Activated CD4-positive, alpha-beta T cell treated with anti-CD3 and anti-CD28 coated beads, Interleukin-10, Interleukin-2, amounts not matched to agents 100 ng/mL and 50 ng/mL, durations not matched to agents 16 hours and 8 hours (primary cell): ENCODE measurements at places on chromosomes 1 and 21.

DNA sequence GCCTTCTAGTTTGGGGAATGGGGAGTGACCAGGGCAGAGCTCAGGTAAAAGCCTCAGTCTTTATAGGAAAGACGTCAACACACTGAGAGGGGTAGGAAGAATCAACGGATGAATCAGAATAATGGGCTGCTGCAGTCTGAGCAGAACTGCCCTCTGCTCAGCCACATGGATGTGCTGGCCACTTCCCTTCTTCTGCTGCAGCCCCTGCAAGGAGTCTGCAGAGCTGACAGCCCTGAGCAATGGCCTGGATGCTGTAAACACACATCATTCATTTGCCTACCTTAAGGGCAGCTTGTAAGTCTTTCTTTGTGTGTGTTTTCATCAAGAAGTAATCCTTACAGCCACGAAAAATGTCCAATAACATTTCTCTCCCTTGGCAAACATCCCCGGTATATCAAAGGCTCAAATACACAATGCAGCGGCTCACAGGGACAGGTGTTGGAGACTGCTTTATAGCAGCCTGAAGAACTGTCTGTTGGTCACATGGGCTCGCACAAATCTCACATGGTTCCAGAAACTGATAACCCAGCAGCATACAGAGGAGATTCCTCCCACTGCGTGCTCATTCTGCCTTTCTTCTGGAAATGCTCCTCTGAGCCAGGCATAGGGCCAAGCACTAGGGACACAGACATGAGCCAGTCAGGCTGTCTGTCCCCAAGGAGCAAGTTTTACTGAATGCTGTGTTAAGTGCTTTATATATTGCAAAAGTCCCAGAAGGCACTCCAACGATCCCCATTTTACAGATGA is 110.1 kb downstream of the HMGB4 start:
- no peak for DNase-seq

- no peak for DNase-seq
Observed at GRCh38 chr1:20115479-20115878, 3.9 kb downstream of the PLA2G2D start.

DNA sequence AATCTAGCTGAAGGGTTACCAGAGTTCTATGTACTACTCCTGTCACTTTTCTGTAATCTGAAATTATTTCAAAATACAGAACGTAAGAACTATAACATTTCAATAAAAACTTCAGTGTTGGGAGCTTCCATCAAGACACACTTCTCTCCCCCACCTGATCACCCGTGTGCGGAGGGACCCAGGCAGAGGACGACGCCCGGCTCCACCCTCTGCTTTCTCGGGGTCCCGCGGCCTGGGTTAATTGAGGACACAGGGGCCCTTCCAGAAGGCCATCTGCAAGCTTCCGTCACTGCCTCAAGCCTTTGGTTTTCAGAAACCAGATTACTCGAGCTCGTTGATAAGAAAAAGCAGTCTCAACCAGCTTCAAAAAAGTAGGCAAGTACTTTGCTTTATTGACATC is 27.8 kb downstream of the RIPK4 start:
- DNase-seq = no peak

GRCh38 chr1:46568461-46568891 is 17.0 kb upstream of the KNCN start:
- no peak for DNase-seq

DNA sequence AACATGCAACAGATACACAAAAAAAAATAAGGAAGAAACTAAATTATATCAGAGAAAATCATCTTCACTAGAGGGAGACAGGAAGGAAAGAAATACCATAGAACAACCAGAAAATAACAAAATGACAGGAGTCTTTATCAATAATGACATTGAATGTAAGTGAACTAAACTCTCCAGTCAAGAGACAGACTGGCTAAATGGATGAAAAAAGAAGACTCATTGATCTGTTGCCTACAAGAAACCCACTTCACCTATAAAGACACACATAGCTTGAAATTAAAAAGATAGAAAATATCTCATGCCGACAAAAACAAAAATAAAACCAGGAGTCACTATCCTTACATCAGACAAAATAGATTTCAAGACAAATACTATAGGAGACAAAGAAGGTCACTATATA is 593.1 kb upstream of the USP24 start:
- DNase-seq = no peak

GRCh38 chr1:113201560-113201959 is 128.6 kb downstream of the LRIG2 start:
- DNase-seq = no peak

DNA sequence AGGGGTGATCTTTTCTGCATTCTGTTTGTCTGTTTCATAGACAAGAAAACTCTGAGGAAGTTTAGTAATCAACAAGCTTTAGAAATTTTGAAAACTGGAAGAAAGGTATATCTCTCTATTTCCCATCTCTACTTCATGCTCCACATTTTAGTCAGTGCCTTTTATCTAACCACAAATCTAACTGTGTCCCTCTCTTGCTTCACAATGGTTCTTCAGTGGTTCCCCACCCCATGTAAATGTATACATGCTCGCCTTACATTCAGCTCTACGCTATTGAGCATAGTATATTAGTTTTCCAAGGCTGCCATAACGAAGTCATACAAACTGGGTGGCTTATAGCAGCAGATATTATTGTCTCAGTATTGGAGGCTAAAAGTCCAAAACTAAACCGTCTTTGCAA is 14.4 kb upstream of the SAMSN1 start:
- peak; percentile 36 for DNase-seq

DNA sequence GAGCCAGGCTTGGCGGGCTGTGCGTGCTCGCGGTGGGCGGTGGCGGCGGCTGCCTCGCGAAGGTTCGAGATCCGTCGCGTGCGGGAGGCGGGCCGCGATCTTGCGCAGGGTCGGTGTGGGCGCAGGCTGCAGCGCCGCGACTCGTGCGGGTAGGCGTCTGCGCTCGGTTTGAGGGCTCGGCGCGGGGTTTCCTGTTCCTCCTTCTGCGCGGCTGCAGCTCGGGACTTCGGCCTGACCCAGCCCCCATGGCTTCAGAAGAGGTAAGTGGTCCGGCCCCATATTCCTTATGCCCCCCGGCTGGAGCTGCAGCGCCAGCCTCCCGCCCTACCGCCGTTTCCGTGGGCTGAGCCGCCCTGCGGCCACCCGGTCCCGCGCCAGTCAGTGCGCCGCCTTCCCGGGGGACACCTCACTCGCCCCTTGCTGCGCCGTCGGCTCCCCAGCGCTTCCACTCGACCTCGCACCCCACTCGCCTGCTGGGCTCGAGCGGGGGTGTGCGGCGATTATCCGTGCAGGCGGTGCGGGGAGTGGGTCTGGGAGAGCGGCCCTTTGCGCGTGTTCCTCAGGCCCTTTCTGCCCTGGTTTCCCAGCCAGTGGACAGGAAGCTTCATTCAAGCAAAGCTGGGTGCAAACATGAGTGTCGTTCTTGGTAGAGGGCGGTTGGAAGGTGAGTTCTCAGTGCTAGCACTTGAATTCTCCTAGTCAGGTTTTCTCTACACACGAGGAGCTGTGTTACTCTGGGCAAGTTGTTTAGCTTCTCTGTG is at the start of gene CACYBP:
TSS of gene CACYBP (plus strand) at position 12 of the 761 bp plus-strand sequence. CDS start at position 246, 234 bp downstream.
- peak; percentile 37 for DNase-seq

- DNase-seq = no peak
Observed at GRCh38 chr21:42234041-42234440, 15.1 kb downstream of the ABCG1 start.

DNA sequence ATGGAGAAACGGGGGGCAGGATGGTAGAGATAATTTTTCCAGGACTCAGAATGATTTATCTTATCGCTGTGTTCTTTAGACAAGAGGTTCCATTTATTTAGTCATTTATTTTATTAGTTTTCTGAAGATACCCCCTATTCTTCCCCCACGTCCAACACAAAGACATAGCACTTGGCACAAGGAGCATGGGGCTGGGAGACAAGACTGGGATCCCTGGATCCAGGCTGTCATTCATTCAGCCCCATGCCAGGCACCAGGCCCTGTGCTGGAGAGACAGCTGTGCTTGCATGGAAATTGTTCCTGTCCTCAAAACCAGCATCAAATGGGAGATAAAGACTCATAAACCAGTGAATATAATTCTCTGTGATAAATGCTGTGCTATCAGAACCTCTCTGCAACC is 27.1 kb upstream of the PLXNA2 start:
- no peak for DNase-seq

- DNase-seq = no peak
Observed at GRCh38 chr1:175163702-175164101, 28.9 kb downstream of the KIAA0040 start.

GRCh38 chr1:20184997-20185833 is 681 bp upstream of the UBXN10 start:
- DNase-seq = peak; percentile 87

DNA sequence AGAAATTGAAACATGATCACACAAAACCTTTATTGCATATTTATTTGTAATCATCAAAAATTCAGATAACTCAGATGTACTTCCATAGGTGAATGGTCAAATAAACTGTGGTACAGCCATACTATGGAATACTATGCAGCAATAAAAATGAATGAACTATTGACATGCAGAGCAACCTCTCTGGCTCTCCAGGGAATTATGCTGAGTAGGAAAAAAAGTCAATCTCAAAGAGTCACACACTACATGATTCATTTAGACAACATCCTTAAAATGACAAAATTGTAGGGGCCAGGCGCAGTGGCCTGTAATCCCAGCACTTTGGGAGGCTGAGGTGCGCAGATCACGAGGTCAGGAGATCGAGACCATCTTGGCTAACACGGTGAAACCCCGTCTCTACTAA is 104.0 kb downstream of the TPR start:
- DNase-seq = no peak

DNA sequence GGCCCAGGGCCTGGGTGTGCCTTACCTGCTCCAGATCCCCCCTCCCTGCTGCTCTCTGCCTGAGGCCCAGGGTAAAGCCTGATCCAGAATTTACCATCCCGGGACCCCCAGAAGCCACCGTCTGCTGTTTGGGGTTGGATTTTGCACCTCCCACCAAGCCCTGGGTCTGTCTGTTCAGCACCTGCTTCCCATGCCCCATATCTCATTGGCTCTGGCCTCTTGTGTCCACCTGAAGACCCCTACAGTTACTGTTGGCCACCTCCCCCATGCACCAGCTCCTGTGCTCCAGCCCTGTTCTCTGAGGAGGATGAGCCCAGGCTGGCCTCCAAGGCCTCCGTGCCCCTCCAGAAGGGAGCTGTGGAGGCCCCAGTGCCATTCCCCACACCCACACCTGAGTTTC is 113.9 kb downstream of the GRIK3 start:
- no peak for DNase-seq

DNA sequence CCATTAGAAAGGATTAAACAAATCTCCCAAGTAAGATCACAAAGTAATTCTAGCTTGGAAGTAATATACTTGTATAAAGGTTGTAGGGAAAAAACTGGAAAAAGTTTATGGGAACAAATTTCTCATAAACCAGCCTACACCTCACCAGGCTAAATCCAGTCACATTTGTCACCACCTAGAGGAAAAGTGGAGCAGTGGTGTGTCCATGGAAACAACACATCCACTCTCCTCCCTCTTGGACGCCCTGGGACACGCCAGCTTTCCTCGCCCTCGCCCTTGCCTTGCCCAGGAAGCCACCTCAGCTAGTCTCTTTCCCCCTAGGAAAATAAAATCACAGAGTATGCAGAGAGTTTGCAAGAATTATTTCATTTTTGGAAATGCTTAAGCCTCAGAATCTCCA is 2.2 kb downstream of the PALMD start:
- DNase-seq = no peak

DNA sequence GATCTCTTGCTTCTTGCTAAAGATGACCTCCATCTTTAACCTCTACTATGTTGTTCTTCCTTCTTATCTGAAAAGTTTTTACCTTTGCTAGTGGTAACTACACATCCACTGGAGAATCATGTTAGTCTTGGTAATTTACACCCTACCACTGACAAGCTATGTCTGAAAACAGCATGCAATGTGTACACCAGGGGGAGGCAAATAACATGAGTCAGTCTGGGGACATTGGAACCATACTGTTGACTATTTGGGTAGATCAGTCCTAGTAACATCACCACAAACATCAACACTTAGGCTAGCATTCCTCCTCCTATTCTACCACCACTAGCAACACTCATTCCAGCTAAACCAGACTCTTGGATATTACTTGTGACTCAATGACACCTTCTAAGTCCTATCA is 549.0 kb downstream of the KCNT2 start:
- no peak for DNase-seq

DNA sequence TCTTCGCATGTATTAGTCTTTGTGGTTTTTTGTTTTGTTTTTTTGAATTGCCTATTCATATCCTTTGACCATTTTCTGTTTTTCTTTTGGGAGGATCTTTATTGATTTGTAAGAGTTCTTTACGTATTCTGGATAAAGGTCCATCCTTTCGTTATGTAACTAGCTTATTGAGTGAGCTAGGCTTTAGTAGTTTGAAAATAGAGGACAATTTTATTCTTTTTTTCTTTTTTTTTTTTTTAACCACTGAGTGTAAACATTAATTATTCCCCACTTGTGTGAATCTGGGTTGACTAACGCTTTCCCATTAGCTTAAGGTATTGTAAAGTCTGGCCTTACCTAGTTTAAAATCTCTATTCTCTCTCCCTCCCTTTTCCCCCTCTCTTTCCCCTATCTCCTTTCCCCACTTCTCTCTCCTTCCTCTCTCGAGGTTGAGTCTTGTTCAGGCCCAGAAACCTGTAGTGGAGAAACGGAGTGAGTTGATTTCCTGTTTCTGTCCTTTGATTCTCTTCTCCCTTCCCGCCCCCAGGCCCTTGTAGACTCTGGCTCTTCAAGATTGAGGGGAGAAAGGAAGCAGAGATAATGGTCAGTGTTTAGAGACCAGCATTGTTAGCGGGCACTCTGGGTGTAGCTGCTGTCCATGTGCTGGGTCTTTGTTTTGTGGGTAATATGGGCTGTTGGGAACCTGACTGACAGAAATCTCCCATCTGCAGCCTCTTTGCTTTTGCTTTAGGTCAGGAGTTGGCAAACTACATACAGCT is 1.5 kb downstream of the MORC3 start:
- DNase-seq = peak; percentile 34

DNA sequence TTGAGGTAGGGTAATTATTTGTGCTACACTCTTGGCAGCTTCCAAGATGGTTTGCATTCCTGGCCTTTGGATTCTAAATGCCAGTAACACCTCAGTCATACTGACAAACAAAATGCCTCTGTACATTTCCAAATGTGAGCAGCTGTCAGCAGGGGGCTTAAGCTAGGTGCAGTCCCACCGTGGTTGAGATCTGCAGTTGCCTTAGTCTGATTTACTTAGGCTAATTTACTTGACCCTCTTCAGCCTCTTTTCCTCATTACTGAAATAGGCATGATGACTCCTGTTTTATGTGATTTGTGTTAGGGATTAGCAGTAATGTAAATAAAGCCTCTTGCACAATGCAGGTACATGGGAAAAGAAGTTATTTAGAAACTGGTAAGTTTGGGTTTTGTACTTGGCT is 13.5 kb upstream of the SPATA1 start:
- no peak for DNase-seq

DNA sequence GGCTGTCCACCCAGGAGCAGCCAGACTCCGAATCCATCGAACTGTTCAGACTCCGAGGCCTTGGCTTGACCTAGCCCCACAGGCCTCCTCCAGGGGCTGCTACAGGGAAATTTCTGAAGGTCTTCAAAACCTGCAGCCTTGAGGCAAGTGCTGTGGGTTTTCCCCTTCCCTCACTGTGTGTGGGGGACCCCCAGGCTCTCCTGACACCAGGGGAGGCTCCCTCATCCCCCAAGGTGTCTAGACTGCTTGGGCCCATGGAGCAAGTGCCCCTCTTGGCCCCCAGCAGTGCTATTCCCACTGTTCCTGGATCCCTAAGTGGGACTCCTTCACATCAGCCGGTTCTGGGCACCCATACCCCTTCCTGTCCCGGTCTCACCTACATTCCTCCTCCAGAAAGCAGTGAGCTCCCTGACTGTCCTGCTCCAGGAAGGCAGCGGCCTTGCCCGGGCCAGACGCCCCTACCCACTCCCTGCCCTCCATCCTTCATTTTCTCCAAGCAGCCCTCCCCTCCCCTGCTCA is 814 bp downstream of the PAQR7 start:
- no peak for DNase-seq

GRCh38 chr21:14686466-14687267 is 140.6 kb upstream of the SAMSN1 start:
- DNase-seq = peak; percentile 14
